Stimulated activated CD4-positive, alpha-beta T cell treated with anti-CD3 and anti-CD28 coated beads, Interleukin-1b, Interleukin-23, amount 100 ng/mL, for 1 hour (primary cell): ENCODE measurements at places on chromosomes 5 and 9.

DNA sequence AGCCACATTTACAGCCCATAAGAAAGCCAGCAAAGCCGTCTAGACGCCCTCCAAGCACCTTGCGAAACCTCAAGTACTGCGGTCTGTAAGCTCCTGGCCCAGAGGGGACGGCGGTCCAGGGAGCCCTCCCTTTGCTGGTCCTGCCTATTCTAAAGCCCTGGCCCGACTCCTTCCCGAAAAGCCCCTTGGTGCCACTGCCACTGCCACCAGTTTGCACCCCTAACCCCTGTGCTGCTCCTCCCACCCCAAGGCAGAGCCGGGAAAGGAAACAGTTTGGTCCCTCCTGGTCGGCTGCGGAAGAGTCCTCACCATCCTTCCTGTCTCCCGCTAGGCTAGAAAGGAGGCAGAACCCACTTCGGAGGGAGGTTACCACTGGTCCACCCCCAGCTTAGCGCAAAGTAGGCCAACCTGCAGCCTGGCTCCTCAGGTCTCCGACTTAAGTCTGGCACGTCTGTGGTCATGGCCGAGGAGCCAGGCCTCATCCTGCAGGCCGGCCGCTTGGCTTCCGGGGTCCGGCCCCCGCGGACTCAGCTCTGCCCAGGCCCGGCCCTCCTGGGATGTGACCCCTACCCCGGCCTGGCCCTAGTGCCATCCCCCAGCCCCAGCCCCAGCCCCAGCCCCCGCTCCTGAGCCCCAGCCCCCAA is 916 bp downstream of the TOR1A start:
- DNase-seq: no peak

GRCh38 chr5:169350016-169350415 is 49.1 kb upstream of the SLIT3 start:
- no peak for DNase-seq

GRCh38 chr9:3012842-3013241 is 168.9 kb upstream of the PUM3 start:
- no peak for DNase-seq

DNA sequence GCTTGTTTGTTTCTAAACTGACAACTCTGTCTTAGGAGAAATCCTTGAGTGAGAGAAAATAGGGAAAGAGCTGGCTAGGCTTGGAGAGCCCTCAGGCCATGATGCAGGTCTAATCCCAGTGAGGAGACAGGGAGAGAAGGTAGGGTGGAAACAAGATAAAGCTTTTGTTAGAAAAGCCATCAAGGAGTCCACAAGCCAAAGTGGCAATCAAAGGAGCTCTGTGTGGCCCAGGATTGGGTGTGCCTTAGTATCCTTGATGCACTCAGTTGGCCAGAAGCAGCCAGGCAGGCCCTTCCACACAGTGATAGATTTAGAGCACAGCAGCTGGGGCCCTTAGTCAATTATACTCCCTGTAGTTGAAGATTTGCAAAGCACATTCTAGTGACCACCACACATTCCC is 73.9 kb downstream of the ALDH7A1 start:
- no peak for DNase-seq

DNA sequence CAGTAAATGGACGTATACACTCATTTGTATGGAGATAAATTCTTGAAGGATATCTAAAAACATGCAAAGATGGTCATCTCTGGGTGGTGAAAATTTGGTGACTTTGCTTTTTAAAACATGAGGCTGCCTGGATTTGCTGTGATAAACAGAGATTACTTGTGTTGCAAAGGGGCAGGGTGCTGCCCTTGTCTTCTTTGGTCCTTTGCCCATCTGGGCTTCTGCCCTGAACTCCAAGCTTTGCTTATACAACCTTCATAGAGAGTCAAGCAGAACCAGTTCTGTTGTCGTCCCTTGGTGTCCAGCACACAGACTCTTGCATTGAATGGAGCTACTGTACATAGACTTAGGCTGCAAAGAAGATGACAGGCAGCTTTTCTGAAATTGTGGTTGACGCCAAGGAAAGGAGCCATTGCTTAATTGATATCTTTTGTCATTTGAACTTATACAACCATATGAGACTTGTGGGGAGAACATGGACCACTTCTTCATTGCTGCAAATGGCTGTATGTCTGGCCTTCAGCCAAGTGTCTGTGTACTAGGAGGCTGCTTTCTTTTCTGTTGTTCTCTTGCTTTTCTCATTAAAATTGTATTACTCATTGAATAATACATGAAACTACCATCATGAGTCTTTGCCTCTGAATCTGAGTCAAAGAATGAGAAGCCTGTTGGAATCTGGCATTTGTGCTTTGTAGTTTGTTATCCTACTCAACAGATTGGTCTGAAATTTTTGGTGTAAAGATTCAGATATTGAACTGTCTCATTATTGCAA is 152.5 kb downstream of the DMRT2 start:
- DNase-seq: no peak

DNA sequence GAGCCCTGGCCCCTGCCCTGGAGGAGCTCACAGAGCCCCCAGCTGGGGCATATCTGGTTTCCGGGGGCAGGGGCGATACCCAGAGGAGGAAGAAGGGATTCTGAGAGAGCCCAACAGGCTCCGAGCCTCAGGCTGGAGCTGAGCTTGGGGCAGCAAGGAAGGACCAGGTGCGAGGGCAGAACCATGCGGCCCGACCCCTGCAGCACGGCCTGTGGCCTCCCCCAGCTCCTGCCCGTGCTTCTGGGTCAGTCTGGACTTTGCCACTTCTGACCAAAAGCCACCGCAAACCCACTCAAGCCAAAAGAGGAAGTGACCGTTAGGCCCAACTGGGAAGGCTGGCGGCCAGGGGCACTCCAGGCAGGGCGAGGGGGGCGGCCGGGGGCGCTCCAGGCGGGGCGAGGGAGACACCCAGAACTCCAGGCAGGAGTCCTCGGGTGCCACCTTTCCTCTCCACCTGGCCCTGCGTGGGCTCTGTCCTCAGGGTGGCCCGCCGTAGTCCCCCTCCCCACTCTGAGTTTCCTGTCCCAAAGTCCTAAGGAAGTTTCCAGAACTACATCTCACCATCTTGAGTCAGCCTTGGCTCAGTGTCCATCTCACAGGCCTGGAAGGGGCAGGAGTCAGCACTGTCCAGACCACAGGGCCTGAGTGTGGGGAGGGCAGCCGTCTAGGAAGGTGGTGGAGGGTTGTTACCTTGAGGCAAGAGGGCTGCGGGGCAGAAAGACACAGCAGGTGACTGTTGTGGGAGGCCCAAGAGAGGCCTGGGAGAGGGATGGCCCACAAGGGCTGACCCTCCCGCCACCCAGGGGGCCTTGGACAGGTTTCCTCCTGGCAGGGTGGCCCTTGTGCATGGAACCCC is 946 bp upstream of the LTC4S start:
- DNase-seq: no peak

- DNase-seq: no peak
Observed at GRCh38 chr5:54702470-54702869, 184.9 kb downstream of the SNX18 start.

GRCh38 chr5:170882345-170882744 is 20.5 kb downstream of the RANBP17 start:
- no peak for DNase-seq

GRCh38 chr9:110152704-110153374 is 55.1 kb downstream of the C9orf152 start:
- no peak for DNase-seq

DNA sequence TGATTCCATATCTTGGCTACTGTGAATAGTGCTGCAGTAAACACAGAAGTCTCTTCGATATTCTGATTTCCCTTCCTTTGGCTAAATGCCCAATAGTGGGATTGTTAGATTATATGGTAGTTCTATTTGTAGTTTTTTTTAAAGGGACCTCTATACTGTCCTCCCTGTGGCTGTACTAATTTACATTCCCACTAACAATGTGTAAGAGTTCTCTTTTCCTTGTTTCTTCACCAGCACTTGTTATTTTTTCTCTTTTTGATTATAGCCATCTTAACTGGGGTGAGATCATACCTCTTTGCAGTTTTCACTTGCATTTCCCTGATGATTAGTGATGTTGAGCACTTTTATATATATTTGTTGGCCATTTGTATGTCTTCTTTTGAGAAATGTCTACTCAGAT is 102.0 kb downstream of the CARTPT start:
- DNase-seq: no peak

GRCh38 chr9:133182151-133182550 is 18.4 kb upstream of the GBGT1 start:
- DNase-seq: no peak

GRCh38 chr9:6564868-6565267 is 80.7 kb downstream of the GLDC start:
- no peak for DNase-seq

DNA sequence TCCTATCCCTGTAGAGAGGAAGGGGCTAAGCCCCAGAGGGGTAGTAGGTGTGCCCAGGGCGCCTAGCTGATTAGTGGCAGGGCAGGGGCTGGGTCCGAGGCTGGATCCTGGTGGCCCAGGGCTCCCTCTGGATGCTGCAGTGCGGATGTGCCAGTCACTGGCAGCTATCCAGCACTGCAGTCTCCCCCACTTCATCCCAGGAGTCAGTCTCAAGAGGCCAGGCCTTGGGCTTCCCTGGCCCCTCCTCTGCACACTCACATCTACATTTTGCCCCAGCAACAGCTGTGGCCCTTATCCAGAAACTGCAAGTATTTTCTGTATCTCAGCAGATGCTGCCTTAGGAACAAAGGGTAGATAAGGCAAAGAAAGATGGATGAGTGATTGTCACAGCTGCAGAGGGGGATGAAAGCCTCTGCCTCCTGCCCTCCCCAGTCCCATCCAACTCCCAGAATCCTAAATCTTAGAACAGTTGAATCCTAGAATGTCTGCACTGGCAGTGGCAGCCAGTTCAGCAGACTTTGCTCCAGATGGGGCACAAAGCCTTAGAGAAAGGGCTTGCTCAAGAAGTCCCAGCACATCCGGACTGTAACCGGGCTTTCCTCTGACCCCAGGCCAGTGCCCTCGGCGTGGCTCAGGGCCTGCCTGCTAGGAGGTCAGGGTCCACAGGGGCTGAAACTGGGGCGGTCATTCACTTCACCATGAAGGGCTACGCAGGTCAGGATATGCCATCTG is 1.6 kb downstream of the ANXA6 start:
- no peak for DNase-seq

- no peak for DNase-seq
Observed at GRCh38 chr9:12854221-12854620, 79.4 kb downstream of the LURAP1L start.

DNA sequence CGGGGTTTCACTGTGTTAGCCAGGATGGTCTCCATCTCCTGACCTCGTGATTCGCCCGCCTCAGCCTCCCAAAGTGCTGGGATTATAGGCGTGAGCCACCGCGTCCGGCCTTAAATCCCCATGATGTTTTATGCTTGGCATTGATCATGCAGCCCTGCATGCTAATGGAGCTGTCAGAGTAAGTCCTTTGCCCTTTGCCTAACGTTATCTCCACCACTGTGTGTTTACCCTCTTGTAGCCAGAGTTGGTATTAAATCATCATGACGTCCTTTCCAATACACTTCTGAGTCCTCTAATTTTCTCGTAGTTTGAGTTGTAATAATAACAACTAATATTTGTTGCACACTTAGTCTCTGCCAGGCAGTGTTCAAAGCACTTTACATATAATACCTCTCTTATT is 57.2 kb upstream of the ZFAND5 start:
- no peak for DNase-seq

GRCh38 chr9:13165956-13166355 is 113.5 kb downstream of the MPDZ start:
- DNase-seq: no peak

GRCh38 chr5:88688984-88689667 is 193.9 kb downstream of the MEF2C start:
- DNase-seq: no peak

- no peak for DNase-seq
Observed at GRCh38 chr5:128876569-128877382, 88.5 kb upstream of the SLC27A6 start.

DNA sequence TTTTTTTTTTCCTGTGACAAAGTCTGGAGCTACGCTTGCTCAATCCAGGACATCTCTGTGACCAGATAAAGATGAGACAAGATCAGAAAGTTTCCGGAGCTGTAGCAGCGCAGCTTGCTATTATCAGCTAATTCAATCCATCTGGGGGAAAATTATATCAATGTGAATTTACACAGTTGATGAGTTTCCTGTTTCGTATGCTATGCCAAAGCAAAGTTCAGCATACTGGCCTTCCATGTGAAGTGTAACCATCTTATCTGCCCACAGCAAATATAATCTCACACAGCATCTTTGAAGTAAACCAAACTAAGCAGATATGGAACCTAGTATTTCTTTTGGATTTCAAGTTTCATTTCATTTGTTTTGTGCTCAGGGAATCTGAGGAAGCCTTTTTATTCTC is 1767.7 kb downstream of the EFNA5 start:
- no peak for DNase-seq

DNA sequence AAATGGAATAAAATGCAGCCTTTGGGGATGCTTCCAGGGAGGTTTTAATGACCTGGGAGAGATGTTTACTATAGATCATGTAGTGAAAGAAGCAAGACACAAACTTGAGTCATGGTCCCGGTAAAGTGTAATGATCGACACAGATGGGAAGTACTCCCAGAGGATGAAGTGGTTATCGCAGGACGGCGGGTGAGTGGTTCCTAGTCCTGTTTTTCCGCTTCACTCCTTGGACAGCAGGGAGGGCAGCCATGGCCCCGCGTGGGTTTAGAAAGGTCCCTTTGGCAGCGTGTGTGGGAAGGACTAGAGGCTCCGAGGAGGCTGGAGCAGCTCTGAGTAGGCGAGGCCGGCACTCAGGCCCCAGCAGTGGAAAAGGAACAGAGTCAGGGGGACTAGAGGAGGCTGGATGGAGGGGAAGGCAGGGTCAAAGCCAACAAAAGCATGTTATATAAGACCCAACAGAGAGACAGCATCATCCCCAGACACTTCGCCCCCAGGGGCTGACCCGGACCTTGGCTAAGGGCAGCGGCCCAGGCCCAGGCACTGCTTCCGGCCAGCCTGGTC is 49.2 kb upstream of the STXBP1 start:
- DNase-seq: no peak

- DNase-seq: no peak
Observed at GRCh38 chr5:78016863-78017529, 240.9 kb upstream of the TBCA start.

DNA sequence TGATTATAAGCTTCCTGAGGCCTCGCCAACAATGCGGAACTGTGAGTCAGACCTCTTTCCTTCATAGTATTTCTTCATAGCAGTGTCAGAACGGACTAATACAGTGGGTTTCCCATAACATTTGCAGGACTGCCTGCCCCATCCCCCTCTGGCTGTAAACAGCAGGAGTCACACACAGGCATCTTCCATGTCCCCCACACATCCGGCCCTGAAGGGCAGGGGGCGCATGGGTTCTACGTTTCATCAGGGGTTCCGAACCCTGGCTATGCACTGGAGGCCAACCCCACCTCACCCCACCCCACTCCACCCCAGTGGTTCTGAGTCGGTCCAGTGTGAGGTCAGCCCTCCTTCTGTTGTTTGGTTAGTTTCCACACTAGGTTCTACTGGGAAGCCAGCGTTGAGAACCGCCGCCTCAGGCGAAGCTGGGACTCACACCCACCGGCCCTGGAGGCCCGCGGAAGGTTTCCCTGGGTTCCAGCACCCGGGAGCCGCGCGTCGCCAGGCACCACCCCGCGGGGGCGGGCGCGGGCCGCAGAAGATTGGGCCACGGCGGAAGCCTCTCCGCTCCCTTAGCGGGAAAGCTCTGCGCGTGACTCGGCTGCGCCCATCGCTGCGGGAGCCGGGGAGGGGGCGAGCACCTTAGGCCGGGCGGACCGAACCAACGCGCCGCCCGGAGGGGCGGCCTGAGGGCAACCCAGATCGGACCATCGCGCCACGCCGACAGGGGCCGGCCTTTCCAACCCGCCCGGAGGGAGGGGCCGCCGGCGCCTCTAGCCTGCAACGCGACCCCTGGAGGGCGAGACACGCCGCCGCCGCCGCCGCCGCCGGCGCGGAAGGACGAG is at the start of gene RUSC2:
RUSC2 (plus strand) TSS at position 799 of the 842 bp plus-strand sequence. CDS start 56,411 bp downstream, outside the sequence.
- no peak for DNase-seq
